Sigmoid colon (tissue), 7 donors: ENCODE measurements at places on chromosomes 4 and X. TPM values are rescaled to one million over a fixed set of nuclear protein-coding genes. Genes with fewer than 3 reads are reported as not detected.

DNA sequence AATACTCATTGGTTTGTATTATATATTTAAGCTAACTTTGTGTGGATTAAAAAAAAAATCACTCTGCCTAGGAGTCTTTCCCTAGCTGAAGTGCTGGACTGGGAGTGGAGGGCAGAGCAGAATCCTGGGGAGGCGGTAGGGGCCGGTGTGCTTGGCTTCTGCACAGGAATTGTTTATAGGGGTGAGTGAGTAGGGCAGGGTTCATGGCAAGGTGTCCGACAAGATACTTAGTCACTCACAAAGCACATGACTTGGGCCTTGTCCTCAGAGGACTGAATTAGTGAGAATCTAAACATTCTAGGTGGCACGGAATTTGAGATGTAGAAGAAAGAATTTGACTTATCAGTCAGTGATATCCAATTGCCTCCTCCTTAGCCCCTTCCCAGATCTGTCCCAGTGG is 32.2 kb downstream of the FNIP2 start:
- no peak for DNase-seq

GRCh38 chr4:152117520-152117919 is 356.7 kb upstream of the GATB start:
- DNase-seq: no peak

Gene LEF1
- total RNA-seq: 0.83 TPM

GRCh38 chr4:112448306-112449132 is 67.5 kb downstream of the NEUROG2 start:
- DNase-seq: no peak

GRCh38 chrX:44451056-44451455 is 91.6 kb downstream of the FUNDC1 start:
- no peak for DNase-seq

Gene PCSK1N
- 19.6 TPM for total RNA-seq

Gene F8A2
- not detected for total RNA-seq

- DNase-seq: no peak
Observed at GRCh38 chrX:9759337-9759736, 6.3 kb downstream of the GPR143 start.

DNA sequence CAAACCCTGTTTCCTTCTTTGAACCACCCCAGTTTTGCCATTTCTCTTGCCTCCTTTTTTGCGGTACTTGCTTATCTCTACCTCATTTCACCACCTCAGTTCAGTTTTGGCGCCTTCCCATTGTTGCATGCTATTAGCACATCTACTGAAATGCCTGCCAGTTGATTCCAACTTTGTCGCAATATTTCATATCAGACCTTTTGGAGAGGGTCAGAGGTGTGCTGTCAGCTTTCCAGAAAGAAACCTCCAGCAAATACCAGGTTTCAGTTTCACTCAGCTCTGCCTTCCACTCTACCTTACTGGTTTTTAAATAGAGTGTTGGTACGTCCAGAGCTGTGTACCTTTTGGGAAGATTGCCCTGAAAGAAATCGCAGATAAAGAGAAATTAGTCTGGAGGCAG is 91.9 kb upstream of the CPEB2 start:
- no peak for DNase-seq

DNA sequence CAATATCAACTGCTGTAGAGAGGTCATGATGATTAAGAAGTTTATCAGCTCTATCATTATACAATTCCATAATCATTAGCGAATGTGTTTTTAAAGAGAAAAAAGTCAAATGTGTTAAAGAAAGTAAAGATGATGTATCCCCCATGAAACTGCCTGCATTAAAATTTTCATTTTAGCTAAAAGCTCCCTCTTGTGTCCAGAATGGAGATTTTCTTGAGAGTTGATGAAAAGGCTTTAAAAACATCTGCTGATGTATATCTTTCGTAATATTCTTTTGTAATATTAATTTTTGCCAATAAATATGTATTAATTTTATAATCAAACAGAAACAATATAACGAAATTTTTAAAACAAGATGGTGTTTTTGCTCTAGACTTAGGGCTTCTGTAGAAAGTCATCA is 52.1 kb upstream of the LHFPL1 start:
- DNase-seq: no peak

DNA sequence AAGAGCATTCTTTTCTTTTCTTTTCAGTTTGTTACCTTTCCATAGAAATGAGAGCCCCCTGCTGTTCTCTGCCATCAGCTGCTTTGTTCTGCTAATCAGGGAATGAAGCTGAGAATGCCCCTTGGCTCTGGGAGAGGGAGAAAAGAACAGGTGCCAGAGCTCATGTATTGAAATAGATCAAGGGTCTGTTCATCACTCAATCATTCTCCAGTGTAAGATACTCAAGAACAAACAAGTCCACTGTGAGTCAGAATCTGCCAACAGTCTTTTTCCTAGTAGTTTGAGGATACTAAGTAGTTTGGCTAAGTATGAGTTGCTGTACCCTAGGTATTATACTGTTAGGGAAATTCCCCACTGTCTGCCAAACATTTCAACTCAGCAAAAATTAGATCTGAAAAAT is 144.3 kb downstream of the RTL3 start:
- DNase-seq: no peak

Gene RNF150
- 69.0 TPM for total RNA-seq

Gene APELA
- 0.27 TPM for total RNA-seq

Gene CCDC120
- total RNA-seq: 1.3 TPM

- no peak for DNase-seq
Observed at GRCh38 chrX:151359931-151360871, 36.8 kb upstream of the VMA21 start.
